ENCODE measurements at places on chromosomes 12 and 14.

DNA sequence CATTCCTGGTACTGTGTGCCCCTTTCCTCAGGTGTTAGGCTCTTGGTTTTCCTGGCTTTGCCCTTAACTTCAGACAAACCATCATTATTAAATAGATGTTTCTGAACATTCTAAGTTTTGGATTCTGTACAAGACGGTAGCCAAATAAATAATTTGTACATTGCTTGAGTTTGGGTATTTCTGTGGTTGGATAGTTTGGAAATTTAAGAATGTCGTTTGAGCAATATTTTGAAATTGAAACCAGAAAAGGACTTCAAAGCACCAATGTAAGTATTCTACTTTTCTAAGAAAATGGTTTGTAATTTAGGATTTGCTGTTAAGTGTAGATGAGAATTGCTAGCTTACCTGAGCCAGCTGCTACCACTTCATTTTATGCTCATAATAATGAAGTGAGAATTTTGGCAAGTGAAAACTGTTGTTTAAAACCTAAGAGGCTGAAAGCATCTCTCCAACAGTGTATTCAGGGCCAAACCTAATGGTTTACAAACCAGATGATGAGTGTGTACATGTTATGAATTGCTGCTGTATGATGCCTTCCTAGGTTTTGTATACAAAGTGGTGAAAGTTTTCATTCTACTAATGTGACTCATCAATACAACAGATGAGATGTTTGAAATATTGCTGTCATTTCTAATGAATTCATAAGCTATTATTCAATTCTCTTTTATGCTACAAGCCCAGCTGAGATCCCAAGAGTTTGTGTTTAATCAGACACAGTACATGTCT lies 181.5 kb upstream of the PRKD1 start:
- no peak for DNase-seq

DNA sequence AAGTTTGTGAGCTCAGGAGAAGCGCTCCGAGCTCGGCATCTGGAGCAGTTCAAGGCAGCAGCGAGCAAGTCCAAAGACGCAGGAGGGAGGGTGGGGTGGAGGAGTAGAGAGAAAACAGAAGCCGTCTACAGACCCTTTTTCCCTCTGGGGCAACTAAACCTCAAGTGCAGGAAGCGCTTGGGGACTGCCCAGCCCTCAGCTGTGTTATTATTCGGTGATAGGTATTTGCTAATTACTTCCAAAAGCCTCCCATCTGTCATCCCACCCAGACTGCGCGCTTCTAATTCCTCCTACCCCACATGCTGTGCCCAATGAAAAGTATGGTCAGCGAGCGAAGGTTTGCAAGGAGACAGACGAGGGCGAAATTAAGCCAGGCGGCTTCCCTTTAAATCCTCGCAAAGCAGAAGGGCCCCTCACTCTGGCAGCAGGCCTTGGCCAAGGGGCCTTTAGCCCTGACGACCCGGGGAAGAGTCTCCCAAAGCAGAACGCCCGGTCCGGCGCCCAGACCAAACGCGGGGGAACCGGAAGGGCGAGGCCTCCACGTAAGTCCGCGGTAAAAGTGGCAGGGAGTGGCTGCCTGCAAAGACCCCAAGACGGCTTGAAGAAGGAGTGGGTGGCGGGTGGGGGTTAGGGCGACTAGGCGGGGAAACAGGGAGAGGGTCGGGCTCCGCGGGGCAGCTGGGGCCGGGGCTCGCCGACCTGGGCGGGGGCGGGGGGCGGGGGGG lies 507 bp upstream of the CD9 start:
- no peak for DNase-seq

DNA sequence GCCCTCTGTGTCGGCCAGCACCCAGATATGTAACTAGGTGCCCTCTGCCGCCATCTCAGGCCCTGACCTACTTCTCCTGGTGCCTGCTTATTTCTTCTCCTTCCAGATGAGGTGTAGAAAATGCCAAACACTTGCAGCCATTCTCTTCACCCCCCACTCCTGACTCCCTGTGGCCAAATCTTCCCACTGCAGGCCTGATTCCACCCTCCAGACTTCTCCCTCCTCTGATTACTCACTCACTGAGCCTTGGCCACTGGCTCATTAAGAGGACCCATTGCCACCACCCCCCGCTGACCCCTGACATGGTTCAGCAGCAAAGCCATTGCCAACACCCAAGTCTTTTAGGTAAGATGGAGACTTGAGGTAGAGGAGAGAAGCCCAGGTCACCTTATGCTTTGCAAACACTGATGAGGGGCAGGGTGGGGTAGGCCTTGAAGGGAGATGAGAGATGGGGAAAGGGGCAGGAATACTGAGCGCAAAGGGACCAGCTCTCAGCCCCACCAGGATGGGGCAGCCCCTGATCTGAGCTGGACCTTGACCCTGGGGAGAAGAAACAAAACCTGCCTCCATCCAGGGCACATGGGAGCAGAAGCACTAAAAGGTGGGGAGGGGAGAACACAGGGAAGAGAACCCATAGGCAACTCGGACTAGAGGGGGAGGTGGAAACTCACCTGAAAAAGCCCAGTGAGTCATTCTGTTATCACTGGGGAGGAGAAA lies 25.1 kb upstream of the ANO2 start:
- no peak for DNase-seq

DNA sequence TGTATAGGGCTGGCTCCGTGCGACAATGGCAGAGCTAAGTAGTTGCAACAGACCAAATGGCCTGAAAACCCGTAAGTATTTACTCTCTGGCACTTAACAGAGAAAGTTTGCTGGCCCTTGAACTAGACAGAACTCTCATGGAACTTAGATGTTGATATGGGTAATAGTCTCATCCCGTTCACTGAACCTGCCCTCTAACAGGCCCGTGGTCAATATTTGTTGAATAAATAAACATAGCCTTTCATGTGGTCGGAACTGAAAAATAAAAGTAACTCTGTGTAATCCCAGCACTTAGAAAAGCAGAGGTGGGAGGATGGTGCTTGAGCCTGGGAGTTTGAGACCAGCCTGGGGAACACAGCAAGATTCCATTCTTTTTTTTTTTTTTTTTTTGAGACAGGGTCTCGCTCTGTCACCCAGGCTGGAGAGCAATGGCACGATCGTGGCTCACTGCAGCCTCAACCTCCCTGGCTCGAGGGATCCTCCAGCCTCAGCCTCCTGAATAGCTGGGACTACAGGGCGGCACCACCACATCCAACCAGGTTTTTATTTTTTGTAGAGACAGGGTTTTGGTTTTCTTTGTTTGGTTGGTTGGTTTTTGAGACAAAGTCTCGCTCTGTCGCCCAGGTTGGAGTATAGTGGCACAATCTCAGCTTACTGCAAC lies 29.7 kb downstream of the KDM2B start:
- DNase-seq = no peak

- no peak for DNase-seq
Measured at GRCh38 chr12:106118-106591, 39.6 kb downstream of the IQSEC3 start.

DNA sequence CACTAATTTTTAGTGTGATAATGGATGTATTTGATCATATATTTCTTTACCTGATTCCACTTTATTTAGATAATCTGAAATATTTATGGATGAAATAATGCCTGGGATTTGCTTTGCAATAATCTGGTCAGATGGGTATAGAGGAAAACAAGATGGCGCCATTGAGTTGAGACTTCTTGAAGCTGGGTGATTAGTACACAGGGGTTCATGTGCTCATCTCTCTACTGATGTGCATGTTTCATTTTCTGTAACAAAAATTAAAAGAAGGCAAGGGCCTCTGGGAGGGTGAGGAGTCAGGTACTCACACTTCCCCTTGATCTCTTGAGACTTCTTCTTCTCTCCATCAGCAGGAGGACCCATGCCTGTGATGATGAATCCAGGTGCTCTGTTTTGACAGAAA lies 61.8 kb downstream of the GCH1 start:
- DNase-seq = no peak

DNA sequence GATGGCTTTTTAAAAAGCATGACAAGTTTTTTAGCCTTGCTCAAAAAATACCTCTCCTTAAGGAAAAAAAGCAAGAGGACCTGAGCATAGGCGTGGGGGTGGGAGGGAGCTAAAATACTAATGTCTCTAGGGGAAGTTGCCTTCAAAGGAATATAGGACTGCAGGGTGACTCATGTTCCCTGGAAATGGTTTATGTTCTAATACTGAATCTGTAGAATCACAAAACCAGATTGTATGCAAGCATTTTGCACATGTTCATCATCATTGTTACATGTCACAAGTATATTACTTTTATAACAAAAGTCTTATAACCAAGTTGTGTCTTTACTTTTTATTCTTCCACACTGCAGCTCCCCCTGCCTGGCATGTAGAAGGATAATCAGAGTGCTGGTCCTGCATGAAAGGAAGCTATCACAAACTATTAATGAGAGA lies 36.6 kb downstream of the GPR135 start:
- DNase-seq = peak; percentile 35

DNA sequence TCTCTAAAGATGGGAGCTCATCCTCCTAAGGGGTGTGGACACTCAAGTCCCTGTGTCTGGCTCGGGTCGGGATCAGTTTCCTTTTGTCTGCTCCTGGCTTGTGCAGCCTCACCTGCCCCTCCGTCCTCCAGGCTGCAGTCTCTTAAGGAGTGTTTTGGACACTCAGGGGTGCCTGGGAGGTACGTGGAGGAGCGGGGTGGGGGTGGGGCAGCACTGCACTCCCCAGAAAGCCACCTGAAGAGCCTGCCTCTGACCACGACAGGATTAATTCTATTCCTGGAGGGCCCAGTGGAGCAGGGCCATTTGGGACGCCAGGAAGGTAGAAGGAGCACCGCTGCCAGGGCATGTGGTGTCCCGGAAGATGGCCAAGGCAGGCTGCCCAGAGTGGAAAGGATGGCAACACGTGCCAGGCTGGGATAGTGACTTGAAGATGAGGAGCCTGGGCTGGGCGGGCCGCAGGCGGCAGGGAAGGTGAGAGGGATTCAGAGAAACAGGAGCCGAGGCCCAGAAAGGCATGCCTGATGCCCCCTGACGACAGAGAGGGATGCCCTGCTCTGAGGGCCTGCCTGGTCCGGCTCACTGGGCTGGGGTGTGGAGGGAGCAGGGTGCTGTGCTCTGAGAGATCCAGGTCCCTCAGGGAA lies 14.8 kb upstream of the LRTM2 start:
- DNase-seq = no peak

- DNase-seq = no peak
Measured at GRCh38 chr12:29238822-29239291, 89.8 kb downstream of the FAR2 start.

- DNase-seq = no peak
Measured at GRCh38 chr14:36625436-36625835, 36.2 kb upstream of the PAX9 start.

DNA sequence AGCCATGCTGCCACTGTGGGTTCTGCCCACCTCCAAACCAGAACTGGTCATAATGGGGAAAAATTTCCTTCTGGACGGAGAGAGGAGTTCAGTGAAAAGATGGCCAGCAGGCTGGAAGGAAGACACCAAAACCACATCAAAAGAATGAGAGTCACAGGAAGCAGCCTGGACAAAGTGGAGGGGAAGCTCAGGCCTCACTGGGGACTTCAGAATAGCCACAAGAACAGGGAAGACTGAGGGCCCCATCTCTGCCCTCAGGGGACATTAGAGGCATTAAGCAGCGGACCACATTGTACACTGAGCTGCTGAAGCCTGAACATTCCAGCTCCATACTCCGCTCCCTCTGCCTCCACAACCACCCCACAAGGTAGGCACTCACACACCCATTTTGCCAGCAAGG lies 119.6 kb upstream of the COCH start:
- no peak for DNase-seq

- no peak for DNase-seq
Measured at GRCh38 chr12:41795910-41796309, 348.8 kb downstream of the GXYLT1 start.

- DNase-seq = peak; percentile 5
Measured at GRCh38 chr12:19196959-19197630, 67.6 kb downstream of the PLEKHA5 start.

GRCh38 chr12:7937833-7938506 lies 2.0 kb upstream of the SLC2A3 start:
- DNase-seq = no peak

DNA sequence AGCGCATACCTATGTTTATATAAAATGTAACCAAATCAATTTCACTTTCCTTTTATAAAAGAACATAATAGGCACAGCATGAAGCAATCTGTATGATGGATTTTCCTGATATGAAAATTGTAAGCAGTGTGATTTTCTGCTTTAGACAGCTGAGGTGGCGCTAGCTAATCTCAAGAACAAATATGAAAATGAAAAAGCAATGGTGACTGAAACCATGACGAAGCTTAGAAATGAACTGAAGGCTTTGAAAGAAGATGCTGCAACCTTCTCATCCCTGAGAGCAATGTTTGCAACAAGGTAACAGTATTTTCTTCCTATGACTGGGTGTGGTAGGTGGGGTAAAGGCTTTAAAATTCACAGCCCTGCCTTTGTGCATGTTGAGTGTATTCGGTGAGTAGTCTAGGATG lies 65.0 kb upstream of the FGD4 start:
- DNase-seq = no peak
